D341Med (cell line): ENCODE measurements at places on chromosomes 2 and 18.

- DNase-seq: no peak
These were observed 209.8 kb downstream of the LDLRAD4 start for GRCh38 chr18:13428319-13428718.

GRCh38 chr2:19823507-19823906, 78.3 kb downstream of the TTC32 start:
- DNase-seq: no peak

GRCh38 chr2:10405448-10405847, 42.7 kb downstream of the ODC1 start:
- DNase-seq: no peak

- DNase-seq: no peak
These were observed 120.9 kb upstream of the NRP2 start for GRCh38 chr2:205561441-205561840.

- DNase-seq: no peak
These were observed 278.3 kb downstream of the RBM43 start for GRCh38 chr2:150983314-150983897.

DNA sequence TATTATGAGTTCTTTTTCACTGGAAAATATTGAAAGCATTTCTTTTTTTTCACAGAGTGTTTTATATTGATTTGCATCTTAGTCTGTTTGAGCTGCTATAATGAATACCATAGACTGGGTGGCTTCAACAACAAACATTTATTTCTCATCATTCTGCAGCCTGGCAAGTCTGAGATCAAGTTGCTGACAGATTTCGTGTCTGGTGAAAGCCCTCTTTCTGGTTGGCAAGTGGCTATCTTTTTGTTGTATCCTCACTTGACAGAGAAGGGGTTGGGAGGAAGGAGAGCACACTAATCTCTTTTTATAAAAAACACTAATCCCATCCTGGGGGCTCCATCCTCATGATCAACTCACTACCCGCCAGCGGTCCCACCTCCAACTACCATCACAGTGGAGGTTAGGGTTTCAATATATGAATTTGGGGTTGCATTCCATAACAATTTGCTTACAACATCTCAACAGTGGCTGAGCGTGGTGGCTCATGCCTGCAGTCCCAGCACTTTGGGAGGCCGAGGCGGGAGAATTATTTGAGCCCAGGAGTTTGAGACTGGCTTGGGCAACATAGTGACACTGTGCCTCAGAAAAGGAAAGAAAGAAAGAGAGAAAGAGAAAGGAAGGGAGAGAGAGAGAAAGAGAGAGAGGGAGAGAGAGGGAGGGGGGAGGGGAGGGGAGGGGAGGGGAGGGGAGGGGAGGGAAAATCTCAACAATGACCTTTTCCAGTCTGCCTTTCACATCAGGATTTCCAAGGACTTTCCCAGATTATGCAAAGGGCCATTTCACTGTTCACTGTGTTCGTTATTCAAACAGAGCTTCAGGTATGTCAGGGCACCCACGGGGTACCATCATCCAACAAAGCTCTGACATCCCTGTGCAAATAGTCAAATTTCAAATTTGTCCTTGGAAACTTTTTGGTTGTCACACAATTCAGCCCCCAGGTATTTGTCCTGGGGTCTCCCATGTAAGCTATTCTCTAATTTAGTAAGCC, 111.1 kb downstream of the AP1S3 start:
- DNase-seq: no peak

DNA sequence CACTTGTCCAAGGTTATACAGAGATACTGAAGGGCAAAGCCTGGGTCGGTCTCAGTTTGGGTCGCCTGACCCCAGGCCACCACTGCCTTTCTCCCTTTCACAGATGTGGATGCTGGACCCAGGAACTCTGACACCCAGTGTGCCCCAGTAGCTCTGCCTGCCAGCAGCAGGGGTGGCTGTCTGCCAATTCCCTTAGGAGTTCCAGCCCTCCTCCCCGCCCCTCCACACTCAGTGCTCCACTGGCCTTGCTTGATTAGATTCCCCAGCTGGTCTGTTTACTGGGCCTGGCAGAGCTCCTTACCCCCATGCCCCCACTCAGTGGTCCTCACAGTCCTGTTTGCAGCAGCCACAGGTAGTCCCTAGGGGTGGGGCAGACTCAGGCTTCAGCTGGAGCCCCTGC, 75.5 kb downstream of the NPAS2 start:
- DNase-seq: no peak

DNA sequence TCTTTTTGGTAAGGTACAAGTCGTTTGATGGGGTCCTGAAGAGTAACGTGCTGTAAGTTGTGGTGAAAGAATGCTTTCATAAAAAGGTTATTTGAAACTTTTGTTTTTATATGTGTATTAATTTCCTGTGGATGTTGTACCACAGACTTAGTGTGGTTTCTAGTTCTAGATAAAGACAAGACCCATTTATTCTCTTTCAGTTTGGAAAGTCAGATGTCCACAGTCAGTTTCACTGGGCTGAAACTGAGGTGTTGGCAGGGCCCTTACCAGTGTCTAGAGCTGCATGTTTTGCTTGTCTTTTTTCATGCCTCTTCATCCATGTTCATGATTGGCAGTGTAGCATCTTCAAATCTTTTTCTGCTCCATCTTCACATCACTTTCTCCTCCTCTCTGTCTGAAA, 22.1 kb upstream of the DOCK10 start:
- no peak for DNase-seq

- DNase-seq: no peak
These were observed 128.2 kb downstream of the MYCN start for GRCh38 chr2:16068552-16068940.

DNA sequence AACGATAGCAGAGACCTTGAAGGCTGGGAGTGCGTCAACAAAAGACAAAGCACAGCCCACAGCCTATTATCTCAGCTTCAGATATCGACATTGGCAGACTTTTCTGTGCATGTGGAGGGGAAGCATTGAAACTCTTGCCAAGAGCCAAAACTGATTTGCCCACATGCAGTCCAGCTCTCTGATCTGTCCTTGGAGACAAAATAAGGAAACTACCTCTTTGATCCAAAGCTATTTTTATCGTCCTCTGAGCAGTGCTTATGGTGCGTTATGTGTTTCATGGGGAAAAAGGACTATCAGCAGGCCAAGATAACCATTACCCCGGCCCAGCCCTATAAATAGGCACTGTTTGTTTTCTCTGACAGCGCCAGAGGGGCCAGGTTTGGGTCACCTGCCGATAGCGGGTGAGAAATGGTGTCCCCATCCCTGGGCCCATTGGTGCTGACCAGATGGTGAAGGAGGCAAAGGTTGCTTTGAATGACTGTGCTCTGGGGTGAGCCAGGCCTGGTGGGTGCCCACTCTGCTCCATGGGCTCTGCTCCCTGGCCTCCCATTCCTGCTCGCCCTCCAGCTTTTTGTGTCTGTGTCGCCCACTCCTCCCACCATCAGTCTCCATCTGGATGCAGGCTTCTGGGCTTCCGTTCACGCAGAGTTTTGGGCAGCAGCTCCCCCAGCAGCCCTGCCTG, 176.1 kb upstream of the HS6ST1 start:
- DNase-seq: no peak

GRCh38 chr18:61946449-61946848, 53.6 kb upstream of the RNF152 start:
- DNase-seq: no peak

- peak; percentile 55 for DNase-seq
These were observed 1.1 kb upstream of the MAT2A start for GRCh38 chr2:85537600-85538506.

DNA sequence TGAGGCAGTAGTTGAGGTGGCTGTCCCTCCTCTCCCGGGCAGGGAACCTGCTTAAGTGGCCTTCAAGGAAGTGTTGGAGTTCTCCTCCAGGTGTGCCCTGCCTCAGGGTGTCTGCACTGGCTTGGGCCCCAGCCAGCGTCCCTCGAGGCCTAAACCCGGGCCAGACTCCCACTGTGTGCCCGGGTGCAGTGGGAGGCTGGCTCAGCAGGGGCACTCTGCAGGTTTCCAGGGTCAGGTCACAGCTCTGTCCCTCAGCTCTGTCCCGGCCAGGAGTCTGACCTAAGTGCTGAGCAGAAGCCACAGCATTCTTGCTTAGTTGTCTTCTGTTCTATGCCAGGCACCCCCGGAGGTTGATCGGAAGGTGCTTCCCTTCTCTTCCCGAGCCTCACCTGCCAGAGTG, 69.0 kb upstream of the OTOS start:
- DNase-seq: no peak

- DNase-seq: no peak
These were observed 157.5 kb upstream of the CAVIN2 start for GRCh38 chr2:192004188-192004963.

GRCh38 chr2:11863103-11863502, 116.7 kb downstream of the LPIN1 start:
- DNase-seq: no peak

GRCh38 chr18:615092-615521, 18.3 kb downstream of the CLUL1 start:
- no peak for DNase-seq

- no peak for DNase-seq
These were observed 28.9 kb upstream of the C2orf15 start for GRCh38 chr2:99112617-99113016.

GRCh38 chr2:230759481-230760167, 47.0 kb downstream of the CAB39 start:
- no peak for DNase-seq

- DNase-seq: no peak
These were observed 14.6 kb downstream of the PTPN18 start for GRCh38 chr2:130370490-130370889.

DNA sequence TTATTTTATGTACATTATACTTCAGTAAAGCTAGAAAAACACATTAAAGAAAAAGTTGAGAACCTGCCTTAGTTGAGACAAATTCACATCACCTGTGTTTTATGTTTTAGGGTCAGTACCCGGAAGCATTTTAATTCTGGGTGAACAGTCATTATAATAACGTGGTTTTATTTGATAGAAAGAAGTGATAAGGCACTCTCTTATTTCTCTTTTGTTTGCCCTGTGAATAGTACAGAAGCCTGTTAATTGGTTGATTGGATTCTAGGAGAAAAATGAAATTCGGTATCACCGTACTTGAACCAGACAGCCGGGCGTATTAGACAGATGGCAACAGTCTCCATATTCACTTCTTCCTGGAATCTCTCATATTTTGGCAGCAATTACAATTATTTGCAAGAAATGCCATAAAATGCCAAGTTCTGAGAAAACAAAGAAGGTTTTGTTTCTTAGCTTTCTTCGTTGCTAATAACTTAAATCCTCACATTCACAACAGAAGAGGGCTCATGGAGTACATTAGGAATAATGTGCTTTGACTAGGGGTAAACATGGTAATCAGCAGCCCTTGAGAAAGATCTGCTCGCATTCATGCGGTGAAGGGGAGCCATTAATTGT, 168.7 kb upstream of the RASGRP3 start:
- no peak for DNase-seq

DNA sequence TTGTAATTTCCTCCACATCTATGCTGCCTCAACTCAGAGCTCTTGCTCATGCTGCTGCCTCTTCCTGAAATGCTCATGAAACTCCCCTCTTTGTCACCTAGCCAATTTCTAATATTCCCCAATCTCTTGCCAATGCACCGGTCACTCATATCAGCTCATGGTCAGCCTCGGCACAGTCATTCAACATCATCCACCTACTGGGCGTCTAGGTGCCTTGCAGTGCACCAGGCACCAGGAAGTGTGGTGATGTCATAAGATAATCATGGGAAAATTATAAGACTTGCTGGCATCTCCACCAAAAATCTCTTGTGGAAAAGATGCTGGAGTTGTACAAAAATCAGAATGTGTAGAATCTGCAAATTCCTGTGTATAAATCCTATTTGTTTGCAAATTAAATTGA, 52.6 kb upstream of the RAB27B start:
- no peak for DNase-seq

- no peak for DNase-seq
These were observed 31.2 kb upstream of the TBR1 start for GRCh38 chr2:161384864-161385263.

DNA sequence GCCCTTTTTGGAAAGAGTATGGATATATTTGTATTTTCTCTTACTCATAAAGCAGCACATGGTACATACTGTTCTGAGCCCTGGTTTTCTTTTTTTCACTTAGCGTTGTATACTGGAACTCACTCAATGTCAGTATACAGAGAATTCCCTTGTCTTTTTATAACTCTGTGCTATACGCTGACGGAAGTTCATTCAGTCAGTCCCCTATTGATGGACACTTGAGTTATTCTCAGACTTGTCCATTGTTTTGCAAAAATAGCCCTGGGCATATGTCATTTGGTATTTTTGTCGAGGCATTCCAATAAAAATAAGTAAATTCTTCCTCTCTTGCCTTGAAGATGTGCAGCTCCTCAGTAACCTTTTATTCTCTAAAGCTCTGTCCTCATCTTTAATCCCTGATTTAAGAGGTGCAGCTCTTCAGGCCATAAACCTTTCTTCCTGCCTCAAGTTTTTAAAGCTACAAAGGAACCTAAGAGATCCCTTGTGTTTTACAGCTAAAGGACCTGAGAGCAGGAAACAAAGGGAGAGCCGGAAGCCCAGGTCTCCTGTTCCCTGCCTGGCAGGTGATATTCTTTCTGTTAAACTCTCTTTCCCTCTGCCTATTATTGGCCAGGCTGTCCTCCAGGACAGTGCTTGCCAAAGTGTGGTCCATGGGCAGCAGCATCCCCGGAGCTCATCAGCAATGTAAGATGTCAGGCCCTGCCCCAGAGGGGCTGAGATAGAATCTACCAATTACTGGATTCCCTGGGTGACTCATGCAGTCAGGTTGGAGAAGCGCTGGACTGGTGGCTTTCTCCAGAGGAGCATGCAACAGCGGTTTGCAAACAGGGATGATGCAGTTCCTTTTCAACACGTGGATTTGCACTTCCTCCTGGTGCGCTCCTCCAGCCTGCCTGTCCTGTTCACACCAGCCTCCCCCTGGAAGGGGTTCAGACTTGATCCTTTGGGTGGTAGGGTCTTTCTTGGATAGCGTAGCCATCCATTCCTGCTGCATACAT, 158.0 kb downstream of the NEDD4L start:
- no peak for DNase-seq

GRCh38 chr2:9404451-9404850, 18.9 kb downstream of the ITGB1BP1 start:
- no peak for DNase-seq

DNA sequence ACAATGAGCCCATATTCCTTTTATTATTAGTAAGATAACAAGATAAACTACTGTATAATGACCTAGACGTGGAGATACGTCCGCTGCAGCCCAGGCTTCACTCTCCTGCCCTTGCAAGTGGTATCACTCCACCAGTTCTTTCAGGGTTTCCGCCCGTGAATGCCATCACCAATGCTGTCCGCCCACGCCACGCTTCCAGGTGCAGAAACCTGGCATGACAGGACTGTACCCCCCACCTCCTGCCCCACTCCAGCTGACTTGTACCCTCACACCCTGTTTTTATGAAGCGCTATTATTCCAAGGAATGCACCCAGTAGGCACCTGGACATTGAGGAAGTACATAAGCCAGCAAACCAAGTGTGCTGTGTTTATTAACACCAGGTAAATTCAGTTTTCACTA, 79.8 kb downstream of the MYT1L start:
- DNase-seq: no peak

DNA sequence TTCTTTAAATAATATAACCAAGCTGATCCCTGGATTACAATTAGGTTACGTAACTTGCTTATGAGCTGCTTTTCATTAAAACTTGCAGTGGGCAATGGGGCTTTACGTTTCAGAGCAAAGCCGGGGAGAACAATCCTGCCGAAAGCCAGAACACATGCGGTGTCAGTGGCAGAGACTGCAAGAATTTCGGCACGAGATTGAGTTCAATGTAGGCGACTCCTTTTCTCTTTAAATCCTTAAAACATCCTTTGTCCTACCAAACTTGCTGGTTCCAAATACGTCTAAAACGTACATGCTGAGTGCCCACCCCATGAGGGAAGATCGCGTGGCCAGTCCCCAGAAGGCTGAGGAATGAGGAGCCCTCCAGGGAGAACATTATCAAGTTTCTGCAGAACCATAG, 36.8 kb upstream of the NCOA1 start:
- DNase-seq: no peak

GRCh38 chr18:5197032-5197434, at the start of gene AKAIN1:
Gene AKAIN1, minus strand, starts transcription at chr18:5197257. Its CDS starts 204 bp downstream, at chr18:5197053.
- DNase-seq: peak; percentile 67
